ENCODE measurements at places on chromosomes 16 and 17. TPM values are rescaled to one million over a fixed set of nuclear protein-coding genes. Genes with fewer than 3 reads are reported as not detected.

FHOD1 gene
- total RNA-seq: 8.0 TPM

GCGR gene
- total RNA-seq: not detected

CES4A gene
- total RNA-seq: 1.3 TPM

UTS2R gene
- not detected for total RNA-seq

RPGRIP1L gene
- total RNA-seq: 23.4 TPM

ETV4 gene
- 0.59 TPM for total RNA-seq

PMFBP1 gene
- total RNA-seq: 0.46 TPM

MMP2 gene
- 1,520 TPM for total RNA-seq

TMEM238L gene
- total RNA-seq: not detected

CNOT1 gene
- total RNA-seq: 163 TPM

FBXO39 gene
- total RNA-seq: 0.14 TPM

FNDC8 gene
- total RNA-seq: not detected

KIF18B gene
- 3.2 TPM for total RNA-seq

DHX8 gene
- 38.9 TPM for total RNA-seq

TP53TG3F gene
- total RNA-seq: not detected

MEIOC gene
- under 0.01 TPM for total RNA-seq

TMEM208 gene
- 26.4 TPM for total RNA-seq

PLA2G10 gene
- not detected for total RNA-seq

MSLN gene
- not detected for total RNA-seq

AGRP gene
- total RNA-seq: not detected

CHTF18 gene
- 15.8 TPM for total RNA-seq

TNRC6C gene
- total RNA-seq: 3.6 TPM

TRAF4 gene
- 33.5 TPM for total RNA-seq

GLIS2 gene
- total RNA-seq: 5.3 TPM

HMOX2 gene
- 58.8 TPM for total RNA-seq

DNAH9 gene
- not detected for total RNA-seq

TAF1C gene
- total RNA-seq: 19.0 TPM

MYLK3 gene
- 0.32 TPM for total RNA-seq

KRT14 gene
- total RNA-seq: 0.46 TPM

CLEC19A gene
- not detected for total RNA-seq

FA2H gene
- not detected for total RNA-seq

KRTAP1-5 gene
- 0.23 TPM for total RNA-seq

CCL7 gene
- 4.8 TPM for total RNA-seq

CHST5 gene
- 0.23 TPM for total RNA-seq

METTL2A gene
- 22.7 TPM for total RNA-seq

VMO1 gene
- total RNA-seq: not detected

KCTD13 gene
- 14.3 TPM for total RNA-seq

NLRC3 gene
- total RNA-seq: under 0.01 TPM

NHERF2 gene
- 19.0 TPM for total RNA-seq

ZCCHC14 gene
- total RNA-seq: 11.4 TPM

HOXB9 gene
- total RNA-seq: 0.30 TPM

CES3 gene
- 0.89 TPM for total RNA-seq

TSPAN10 gene
- 2.1 TPM for total RNA-seq

NPTX1 gene
- 10.4 TPM for total RNA-seq

KRT9 gene
- not detected for total RNA-seq

EVI2B gene
- total RNA-seq: not detected

ST6GALNAC1 gene
- total RNA-seq: not detected

MYO15A gene
- 1.3 TPM for total RNA-seq

NKD1 gene
- under 0.01 TPM for total RNA-seq

TEX19 gene
- not detected for total RNA-seq

KRTAP9-3 gene
- total RNA-seq: not detected

NEUROD2 gene
- total RNA-seq: not detected

Measured in smooth muscle cell of the umbilical artery (primary cell).